ENCODE measurements at places on chromosomes 7 and 10. TPM values are rescaled to one million over a fixed set of nuclear protein-coding genes. Genes with fewer than 3 reads are reported as not detected.

CAV1 gene
- 311 TPM for total RNA-seq

NUTM2A gene
- 1.6 TPM for total RNA-seq

- no peak for DNase-seq
Observed at GRCh38 chr10:68301301-68301700, 30.6 kb upstream of the HNRNPH3 start.

DNA sequence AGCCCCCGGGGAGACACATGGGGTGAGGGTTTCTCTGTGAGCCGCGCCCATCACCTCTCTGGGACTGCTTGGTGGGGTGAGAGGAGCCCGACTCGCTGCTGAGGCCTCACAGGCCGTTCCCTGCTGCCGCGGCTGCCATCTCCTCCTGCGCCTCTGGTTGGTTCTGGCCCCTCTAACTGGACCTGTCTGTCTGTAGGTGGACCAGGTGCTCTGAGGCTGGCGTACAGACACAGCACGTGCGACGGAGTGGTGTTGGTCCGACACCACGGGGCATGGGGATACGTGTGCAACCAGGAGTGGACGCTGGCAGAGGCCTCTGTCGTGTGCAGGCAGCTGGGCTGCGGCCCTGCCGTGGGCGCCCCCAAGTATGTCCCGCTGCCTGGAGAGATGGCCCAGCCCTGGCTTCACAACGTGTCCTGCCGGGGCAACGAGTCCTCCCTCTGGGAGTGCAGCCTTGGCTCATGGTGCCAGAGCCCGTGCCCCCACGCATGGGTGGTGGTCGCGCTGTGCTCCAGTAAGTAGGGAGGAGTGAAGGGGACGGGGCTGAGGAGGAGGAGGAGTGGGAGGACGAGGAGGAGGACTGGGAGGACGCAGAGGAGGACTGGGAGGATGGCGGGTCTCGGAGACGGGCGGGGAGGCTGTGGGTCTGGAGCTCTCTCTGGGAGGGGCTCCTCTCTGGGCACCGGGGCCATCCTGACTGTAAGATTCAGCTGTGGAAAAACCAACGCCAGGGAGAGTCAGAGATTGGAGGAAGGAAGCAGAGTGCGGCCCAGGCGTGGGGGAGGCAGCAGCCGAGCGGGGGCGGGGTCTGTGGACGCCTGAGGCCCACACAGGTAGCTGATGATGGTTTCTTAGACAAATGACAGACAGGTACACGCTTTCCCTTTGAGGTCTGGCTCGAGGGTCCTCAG is 2.6 kb downstream of the SCART1 start:
- DNase-seq = no peak

DNA sequence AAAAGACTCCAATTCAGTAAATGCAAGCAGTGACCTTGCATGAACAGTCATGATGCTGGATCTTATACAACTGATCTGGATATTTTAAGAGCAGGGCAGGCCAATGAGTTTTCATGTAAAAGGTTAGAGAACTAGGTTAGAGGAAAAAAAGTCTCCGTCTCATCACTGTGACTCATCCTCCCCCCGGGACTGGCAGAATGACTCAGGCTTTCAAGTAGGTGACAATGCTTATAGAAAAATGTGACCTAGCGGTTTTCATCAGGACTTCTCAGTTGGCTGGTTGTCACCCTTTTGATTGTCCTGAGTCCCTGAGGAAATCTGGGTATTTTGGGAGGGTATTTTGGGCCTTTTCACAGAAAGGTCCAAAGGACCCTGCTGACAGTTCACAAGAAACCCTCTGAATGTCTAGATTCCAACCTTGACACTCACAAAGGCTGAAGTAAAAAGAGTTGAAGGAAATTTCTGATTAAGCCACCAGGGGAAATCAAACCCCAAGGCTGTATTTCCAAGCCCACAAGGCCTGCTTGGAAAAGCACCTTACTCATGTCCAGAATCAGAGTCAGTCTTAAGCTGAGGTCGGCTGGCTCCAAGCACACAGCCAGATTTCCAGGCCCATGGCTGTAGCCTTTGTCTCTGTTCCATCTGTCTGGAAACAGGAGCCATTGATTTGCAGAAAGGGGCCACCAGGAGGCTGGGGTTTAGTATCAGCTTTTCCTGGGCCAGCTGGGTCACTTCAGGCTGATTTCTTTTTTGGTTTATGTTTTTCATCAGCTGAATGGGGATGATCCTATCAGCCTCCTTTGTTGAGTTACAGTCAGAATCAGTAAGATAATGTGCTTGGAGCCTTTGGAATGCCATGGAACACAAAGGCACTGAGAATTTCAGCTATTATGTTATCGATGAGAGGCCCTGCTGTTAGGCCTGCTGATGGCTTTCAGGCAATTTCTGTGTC is 226.4 kb upstream of the HABP2 start:
- no peak for DNase-seq

DNA sequence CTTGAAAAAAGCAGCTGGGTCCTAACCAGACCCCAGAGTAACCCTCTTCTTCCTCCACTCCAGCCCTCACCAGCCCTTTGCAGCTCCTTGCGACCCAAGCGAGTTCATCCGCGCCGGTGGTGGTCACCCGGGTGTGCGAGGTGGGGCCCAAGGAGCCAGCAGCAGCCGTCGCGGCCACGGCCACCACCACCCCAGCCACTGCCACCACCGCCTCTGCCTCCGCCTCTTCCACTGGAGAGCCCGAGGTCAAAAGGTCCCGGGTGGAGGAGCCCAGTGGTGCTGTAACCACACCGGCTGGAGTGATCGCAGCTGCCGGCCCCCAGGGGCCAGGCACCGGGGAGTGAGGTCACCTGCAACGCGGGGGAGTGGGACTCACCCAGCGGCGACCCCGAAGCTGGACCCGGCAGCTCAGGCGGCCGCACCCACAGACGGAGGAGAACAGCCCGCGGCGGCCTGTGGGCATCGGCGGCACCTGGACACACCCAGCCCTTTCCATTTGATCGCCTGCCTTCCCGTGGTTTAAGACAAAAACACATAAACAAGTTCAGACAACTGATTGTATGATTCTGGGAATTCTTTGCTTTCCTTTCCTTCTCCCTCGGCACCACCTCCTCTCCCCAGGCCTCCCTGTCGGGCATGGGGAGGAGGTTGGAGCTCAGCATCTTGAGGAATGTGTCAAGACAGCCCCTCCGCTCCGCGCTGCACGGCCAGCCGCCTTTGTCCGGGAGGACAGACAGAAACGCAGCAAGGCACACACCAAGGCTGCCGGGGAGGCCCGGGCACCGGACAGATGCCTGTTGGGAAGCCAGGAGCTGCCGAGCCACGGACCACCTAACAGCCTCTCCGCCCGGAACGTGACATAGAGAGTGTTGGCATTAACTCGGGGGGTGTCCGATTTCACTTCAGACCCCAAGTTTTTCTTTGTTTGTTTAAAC is 13.0 kb upstream of the AP5Z1 start:
- no peak for DNase-seq

DNA sequence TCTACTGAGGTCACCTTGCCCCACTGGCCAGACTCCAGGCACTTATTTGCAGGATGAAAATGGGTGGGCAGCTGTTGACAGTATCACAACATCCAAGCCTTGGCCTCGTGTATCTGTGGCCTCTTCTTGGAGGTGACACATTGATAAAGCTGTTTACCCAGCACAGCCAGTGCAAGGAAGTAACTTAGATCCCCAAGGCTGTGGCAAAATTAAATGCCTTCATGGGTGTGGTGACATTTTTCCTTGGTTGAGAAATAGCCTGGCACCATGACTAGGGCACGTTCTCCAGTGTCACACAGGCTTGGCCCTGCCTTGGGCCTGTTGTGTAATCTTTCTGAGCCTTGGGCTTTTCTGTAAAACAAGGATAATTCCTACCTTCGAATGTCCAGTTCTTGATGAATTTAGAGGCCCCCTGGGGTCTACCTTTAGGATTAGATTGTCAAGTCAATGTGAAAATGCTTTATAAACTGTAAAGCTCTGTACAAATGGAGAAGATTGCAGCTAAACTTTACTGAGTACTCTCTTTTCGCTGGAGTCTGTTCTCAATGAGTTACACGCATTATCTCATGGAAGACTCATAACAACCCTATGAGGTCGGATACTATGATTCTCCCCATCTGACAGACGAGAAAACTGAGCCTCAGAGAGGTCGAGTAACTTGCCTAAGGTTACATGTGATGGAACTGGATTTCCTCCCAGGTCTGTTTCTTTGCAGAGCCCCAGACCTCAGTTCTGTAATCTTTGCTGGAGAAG is 46.7 kb upstream of the LOXL4 start:
- no peak for DNase-seq

DNA sequence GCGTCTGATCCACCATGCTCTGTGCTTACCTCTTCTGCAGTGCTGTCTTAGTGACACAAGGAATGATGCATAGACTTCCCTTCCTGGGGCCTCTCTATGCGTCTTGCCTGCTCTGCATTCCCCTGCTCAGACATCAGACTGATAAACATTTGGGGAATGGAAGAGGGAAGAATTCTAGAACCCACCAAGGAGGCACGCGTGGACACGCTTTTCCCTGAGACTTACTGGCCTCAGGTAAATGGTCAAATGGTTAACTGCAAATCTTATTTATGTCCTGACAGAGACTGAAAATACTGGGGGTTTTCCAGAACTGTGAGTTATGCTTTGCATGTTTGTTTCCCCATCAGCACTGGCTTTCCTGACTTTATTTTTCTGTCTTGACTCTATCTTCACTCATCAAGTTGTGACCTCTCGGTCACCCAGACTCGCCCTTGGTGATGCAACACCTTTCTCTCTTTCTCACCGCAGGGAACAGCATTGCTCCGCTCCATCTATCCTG is 285.9 kb upstream of the FZD8 start:
- no peak for DNase-seq

DNA sequence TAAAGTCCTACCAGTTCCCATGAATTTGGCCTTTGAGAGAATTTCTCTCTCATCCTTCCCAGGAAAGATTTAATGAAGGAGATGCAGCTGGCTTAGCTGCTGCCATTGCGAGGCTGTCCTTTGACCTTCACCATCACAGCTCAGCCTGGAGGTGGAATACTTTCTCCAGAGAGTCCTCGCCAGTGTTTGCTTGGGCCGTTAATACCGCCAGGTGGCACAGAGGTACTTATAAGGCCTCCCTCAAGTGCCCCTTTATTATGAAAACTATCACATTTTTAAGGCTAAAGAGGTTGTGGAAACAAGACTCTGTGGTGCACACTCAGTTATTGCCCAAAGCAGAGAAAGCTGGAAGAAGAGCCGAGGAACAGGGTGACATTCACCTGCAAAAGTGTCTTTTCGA is 330.6 kb downstream of the CCSER2 start:
- no peak for DNase-seq

GRCh38 chr10:33414841-33415240 is 80.4 kb upstream of the NRP1 start:
- no peak for DNase-seq

GRCh38 chr7:44050915-44051560 is 6.5 kb downstream of the DBNL start:
- DNase-seq = no peak

Data from cardiac septum (tissue), 1 donor.